ENCODE measurements at places on chromosomes 6 and 20.

GRCh38 chr6:166488701-166489100 is 97.8 kb downstream of the RAMACL start:
- DNase-seq: no peak

- DNase-seq: no peak
Measured at GRCh38 chr6:3944246-3944645, 95.1 kb downstream of the FAM50B start.

GRCh38 chr6:109073344-109074132 is 21.1 kb downstream of the SESN1 start:
- DNase-seq: peak; percentile 53

GRCh38 chr20:47315339-47316056 is 41.0 kb downstream of the ZMYND8 start:
- DNase-seq: no peak

DNA sequence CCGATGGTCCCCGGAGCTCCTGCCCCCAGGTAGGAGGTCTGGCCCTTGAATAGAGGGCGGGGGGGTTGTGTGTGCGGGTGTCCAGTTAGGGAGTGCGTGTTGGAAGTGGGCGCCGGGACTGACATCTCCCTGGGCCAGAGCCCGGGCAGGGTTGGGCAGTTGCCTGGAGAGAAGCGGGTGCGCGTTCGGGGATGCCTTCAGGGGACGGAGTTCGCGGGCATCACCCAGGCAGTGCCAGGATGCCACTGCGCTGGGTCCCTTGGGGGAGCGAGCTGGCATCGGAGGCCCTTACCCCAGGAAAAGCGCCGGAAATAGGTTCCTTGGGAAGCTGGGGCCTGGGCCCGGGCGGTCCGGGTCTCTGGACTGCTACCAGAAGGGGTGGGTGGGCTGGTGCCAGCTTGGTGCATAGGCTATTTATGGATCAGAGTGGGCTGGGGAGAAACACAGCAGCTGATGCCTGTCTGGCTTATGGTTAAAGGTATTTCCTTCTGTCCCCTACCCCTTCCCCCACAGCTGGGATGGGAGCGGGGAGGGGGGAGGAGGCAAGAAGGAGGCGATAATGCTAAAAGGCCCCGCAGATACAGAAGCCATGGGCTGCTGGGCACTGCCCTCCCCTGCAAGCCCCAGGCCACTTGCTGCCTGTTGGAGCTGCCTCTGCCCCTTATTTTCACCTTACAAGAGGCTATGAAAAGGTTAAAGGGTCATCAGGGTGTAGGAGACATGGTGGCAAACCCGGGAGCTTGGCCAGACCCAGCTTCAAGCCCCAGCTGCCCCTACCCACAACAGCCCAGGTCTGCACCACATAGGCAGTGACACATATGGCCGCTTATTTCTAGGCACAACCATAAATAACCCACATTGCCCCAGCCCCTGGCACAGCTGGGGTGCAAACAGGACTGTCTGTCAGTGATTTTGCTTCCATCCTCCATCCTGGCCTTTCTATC is 638 bp downstream of the PACSIN1 start:
- DNase-seq: no peak

DNA sequence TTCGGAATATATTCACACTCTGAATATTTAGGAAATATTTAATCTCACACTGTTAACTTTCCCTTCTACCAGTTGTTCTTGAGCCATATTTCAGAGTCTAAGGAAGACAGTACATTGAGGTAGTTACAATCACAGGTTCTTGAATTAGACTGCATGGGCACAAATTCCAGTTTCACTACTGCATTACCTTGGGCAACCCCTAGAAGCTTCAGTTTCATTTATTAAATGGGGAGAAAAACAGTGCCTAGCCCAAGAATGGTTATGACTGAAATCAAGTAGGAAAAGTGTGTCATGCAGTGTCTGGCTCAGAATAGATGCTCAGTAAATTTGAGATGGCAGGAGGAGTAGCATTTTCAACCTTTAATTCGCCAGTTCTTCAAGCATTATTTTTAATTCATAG is 124.5 kb upstream of the SAMD5 start:
- DNase-seq: no peak

DNA sequence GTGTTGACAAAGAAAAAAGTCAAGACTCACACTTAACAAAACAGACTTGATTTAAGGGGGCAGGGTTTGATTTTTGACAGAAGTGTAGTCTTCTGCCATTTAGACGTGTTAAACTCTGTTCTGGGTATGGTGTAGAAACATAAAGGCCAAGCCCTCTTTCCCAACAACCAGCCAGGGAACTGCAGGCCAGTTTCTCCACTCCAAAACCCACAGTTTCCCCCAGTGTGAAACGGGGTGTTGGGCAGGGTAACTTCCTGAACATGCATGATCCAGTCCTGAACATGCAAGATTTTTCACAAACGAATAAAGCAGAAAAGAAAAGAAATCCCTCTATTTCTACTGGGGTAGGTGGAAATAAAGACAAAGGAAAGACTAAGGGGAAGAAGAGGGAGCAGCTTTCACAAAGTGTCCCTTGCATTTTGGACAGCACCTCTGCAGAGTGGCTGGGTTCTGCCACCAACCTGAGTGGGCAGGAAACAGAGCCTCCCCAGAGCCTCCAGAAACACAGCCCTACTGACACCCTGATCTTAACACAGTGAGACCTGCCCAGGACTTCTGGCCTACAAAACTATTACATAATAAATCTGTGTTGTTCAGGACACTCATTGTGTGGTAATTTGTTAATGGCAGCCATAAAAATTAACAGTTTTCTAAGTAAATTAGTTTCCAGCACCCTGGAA is 7.5 kb downstream of the APMAP start:
- no peak for DNase-seq

DNA sequence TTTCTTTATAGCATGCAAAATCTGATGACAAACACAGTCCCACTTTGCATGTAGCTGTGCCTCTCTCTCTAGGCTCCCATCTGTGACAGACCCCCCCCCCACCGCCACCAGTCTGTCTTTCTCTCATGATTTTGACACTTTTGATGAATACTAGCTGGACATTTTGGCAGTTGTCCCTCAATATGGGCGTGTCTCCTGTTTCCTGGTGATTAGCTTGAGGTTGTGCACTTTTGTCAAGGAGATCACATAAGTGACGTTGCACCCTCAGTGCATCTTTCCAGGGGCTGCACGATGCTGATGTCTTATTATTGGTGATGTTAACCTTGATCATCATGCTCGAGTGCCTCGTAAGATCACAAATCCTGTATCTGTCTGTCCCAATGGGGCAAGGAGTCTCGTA is 155.1 kb downstream of the EYA2 start:
- DNase-seq: no peak

DNA sequence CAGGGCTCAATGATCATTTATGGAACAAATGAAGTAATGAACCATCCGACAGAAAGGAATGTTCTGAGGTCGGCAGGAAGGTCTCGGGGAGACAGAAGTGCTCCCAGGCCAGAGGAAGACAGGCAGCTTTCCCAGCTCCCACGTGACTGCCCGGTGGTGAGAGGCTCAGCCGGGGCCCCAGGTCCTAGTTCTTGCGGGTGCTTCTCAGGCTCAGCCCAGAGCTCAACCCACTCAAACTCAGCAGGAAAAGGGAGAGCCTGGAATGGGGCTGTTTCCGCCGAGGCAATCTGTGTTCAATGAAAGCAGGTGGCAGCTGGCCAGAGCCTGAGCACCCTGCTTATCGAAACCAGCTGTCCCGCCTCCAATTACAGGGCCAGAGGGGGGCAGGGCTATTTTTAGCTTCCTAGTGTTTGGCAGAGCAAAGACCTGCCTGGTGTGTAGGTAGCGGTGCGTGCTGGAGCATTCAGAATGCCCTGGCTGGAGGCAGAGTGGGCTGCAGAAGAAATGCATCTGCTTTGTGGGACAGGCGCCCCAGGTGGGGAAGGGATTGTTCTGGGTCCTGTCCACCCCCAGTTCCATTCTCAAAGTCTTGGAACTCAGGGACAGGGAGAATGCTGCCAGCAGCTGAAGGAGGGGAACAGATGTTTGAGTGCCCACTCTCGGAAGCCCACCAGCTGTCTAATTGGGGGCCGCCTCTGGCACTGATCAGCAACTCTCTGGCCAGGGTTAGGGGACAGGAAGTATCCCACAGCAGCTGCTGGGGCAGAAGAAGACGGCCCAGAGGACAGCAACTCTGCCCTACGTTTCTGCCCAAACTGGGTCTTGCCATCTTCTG is 145.1 kb downstream of the PREX1 start:
- DNase-seq: peak; percentile 81

GRCh38 chr20:41413169-41413568 is 46.6 kb upstream of the EMILIN3 start:
- no peak for DNase-seq
